ENCODE measurements at places on chromosomes 16 and 17. TPM values are rescaled to one million over a fixed set of nuclear protein-coding genes. Genes with fewer than 3 reads are reported as not detected.

DNA sequence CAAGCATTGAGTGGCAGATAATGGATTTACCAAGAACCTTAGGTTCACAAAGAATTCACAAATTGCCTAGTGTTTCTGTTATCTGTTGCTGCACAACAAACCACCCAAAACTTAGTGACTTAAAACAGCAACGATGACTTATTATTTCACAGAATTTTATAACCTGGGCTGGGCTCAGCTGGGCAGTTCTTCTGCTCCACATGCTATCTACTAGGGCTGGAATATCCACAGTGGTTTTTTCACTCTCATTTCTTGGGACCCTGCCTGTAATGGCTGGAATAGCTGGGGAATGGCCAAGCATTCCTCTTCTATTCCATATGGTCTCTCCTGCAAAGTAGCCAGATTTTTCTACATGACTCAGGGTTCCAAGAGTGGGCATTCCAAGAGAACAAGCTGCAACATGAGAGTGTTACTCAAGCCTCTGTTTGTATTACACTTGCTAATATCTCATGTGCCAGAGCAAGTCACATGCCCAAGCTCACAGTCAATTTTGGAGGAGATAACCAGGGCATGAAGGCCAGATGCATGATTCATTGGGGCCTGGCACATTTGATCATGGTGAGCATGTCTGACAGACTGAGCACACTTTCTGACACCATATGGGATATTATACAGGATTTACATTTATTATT, 4.9 kb upstream of the PSMD7 start:
- peak; percentile 19 for DNase-seq

Gene SNX20
- total RNA-seq = not detected

Gene TBX2
- 1.4 TPM for total RNA-seq

DNA sequence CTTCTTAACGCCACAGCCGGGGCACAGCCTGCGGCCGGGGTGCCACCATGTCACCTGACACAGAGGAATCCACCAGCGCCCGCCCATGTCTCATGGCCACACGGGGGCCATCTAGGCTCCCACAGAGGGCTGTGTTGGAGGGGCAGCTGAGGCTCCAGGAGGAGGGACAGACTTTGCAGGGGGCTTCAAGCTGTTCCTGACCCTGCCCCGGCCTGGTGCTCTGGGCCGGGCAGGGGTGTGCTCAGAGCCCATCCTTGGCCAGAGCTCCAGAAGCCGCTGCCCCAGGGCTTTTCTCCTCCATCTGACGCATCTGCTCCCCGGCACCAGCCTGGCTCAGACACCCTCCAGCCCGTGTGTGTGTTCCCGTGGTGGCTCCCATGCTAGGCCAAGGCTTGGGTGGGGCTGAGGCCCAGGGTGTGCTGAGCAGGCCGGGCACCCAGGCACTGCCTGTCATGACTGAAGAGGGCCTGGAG, 7.8 kb upstream of the SLC38A10 start:
- peak; percentile 45 for DNase-seq
